ENCODE measurements at places on chromosomes 12 and 14.

GRCh38 chr14:93033983-93034670 is 81.6 kb downstream of the ITPK1 start:
- DNase-seq, result no peak

DNA sequence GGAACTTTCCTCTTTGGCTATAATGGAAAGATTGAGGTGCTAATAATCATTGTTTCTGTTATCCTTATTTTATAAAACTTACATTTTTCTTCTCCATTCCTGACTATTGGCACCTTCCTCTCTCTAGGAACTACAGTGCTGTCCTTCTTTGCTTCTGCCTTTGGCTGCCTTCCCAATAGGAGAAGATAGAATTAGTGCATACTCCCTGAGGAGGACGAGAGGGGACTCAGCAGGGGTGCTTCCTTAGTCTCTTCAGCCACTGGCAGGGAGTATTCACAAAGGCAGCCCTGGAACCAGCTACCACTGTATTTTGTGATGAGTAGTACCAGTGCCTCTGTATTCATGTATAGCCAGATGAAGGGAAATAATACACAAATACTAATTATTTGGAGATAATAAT is 208.5 kb downstream of the FOXG1 start:
- no peak for DNase-seq

DNA sequence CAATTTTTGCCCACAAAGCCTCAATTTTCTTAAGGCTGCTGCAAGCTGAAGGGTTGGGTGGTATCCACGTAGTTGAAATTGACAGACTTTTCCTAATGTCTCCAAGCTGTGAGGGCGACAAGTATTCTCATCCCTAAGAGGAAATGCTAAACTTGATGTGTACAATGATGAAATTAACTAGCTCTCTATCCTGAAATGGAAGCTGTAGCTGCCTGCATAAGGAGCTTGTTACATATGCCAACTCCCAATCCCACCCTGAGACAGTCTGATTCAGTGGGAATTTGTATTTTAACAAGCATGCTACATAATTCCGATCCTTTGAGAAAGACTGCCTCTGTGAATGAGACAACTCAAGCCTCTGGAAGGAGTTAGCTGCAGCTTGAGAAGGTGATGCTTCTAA is 45.7 kb upstream of the MDM1 start:
- no peak for DNase-seq

DNA sequence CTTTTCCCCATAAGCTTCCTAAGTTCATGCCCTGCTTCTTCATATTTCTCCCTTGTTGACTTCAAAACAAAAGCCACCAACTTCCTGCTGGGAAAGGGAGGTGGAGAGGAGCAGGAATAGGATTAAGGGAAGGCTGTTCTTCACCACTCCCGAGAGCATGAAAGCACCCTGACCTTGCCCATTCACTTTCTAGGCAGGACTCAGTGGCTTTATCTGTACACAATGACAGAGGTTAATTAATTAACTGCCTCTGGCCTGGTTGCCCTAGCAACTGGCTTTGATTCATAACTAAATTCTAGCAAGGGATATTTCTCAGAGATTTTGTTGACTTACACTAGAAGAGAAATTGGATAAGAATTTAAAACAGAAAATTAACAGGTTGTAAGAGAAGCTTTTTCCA is 396.8 kb downstream of the RPS29 start:
- no peak for DNase-seq

GRCh38 chr12:52151837-52152783 is 39.7 kb downstream of the KRT80 start:
- DNase-seq, result no peak

- no peak for DNase-seq
These were observed 59.3 kb upstream of the VRK1 start for GRCh38 chr14:96737881-96738280.

GRCh38 chr12:120936197-120936596 is 32.0 kb upstream of the SPPL3 start:
- no peak for DNase-seq

DNA sequence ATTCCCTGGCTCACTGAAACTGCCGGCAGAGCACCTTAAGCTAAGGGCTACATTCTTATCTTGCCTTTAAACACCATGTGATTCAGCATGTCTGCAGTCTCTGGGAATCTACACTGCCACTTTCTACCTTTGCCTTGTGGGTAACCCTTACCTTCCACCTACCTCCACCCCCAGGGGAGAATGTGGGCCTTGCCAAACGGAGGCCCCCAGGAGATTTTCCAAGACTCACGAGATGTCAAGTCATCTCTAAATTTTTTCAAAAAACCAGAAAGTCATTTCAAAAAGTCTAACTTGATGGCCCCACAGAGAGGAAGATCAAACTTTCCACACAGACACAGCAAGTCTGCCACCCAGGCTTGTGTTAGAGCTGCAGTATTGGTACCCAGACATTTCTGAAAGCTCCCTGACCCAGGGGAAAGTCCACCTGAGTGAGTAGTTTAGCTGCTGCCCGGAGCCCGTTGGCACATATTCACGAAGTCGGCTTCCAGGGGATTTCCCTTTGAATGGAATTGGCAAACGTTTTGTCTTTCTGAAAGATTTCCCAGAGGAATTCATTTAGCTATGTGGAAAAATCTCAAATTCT is 4.7 kb upstream of the PSMA6 start:
- DNase-seq, result no peak

GRCh38 chr14:20469890-20470602 is 840 bp downstream of the PNP start:
- DNase-seq, result peak; percentile 46

GRCh38 chr12:13367973-13368372 is 171.4 kb downstream of the EMP1 start:
- no peak for DNase-seq

- DNase-seq, result no peak
These were observed 7.0 kb upstream of the HOXC12 start for GRCh38 chr12:53947743-53948142.

- no peak for DNase-seq
These were observed 29.0 kb downstream of the PDE6H start for GRCh38 chr12:15001733-15002382.

DNA sequence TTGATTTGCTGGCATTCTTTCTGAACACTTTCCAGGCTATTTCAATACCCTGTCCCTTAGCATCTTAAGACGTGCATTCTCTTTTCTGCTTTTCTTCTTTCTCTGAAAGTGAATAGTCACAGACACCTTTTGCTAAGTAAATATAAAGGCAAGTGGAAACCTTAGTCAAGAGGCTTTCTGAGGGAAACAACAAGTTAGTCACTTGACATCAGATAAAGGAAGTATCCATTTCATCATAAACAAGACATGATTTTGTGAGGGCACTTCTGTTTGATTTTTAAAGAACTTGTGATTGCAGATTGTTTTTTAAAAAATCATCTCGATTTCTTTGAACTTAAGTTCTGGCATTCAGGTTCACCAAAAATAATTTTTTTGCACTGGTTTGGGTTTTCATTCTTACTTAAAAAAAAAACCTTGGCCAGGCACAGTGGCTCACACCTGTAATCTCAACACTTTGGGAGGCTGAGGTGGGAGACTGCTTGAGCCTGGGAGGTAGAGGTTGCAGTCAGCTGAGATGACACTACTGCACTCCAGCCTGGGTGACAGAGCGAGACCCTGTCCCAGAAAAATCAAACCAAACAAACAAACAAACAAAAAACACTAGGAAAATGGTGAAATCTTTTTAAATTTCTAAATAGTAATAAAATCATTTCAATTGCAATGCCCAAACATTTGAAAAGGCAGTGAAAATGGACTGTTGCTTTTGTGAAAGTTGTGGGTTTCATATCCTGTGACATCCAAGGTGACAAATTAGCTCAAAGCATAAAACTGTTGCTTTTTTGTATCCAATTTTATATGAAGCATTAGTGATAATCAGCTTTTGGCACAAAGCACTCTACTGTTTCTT is 8.3 kb upstream of the KLHL42 start:
- DNase-seq, result no peak

GRCh38 chr12:89859508-89860220 is 151.0 kb upstream of the ATP2B1 start:
- no peak for DNase-seq

GRCh38 chr12:57452937-57453509 is 2.1 kb upstream of the INHBE start:
- peak; percentile 43 for DNase-seq

DNA sequence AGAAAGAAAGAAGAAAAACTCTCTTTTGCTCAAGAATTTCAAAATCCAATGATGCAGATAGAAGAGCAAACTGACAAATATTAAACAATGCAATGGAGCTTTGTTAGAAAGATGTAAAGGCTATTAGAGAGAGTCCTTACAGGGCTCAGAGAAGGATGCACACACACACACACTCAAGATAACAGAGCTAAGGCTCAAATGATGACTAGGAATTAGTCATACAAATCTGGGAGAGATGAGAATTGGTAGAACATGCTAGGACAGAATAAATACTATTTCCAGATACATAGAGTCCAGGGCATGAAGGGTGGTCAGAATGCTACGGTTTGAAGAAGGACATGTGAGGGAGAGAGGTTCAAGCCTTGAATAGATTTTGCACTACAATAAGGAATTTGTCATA is 650.1 kb upstream of the MDGA2 start:
- no peak for DNase-seq

All from NCI-H2227 treated with DMSO at 0.1 percent for 48 hours (cell line).